ENCODE measurements at places on chromosomes 6 and 20.

DNA sequence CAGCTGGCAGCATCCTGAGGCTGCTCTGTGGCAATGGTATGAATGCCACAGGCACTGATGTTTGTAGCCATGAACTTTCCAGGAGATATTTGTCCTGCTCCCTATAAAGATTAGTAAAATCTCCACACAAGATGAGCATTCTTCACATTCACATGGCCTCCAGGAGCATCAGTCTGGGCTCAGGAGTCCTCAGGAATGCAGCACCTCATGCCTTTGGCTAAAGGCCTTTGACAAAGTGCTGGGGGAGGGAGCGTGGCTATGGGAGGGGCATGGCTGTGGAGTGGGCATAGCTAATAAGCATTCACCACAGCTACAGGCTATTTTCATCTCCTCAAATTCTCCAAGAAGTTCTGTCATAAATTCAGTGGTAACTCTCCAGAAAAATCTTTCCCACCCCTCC lies 90.5 kb upstream of the LY86 start:
- no peak for DNase-seq

DNA sequence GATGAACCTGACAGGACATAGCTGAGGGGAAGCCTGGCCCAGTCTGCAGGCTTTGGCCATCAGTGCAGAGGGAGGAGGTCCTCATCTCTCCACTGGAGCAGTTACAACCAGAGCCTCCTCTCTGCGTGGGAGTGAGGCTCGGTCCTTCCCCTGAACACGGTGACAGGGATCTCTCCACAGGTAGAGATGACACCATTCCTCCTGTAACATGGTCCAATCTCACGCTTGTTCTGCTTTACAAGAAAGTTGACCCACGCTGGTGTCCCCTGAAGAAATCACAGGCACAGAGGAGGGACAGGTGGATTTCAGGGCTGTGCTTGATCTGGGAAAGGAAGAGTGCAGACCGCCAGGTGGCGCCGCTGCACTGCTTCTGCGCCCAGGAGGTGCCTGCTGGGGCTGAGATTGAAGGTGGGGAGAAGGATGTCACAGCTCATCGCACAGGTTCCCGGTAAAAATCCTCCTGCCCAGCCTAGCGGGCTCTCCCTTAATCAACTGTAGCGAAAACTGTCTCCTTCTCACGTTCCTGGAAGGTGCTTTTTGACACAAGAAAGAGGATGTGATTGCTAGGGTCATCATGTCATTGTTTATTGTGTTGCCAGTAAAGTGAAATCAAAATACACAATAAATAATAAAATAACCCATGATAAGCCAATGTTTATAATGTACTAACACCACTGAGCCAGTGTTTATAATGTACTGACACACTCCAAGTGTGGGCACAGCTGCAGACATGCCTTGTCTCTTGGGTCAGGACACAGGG lies 20.4 kb downstream of the HLA-G start:
- DNase-seq, result peak; percentile 55

- DNase-seq, result no peak
Observed at GRCh38 chr6:53466257-53466656, 78.6 kb downstream of the GCLC start.

GRCh38 chr6:44559486-44560270 lies 172.2 kb downstream of the CDC5L start:
- no peak for DNase-seq

- DNase-seq, result no peak
Observed at GRCh38 chr20:21704408-21705385, 767 bp upstream of the PAX1 start.

DNA sequence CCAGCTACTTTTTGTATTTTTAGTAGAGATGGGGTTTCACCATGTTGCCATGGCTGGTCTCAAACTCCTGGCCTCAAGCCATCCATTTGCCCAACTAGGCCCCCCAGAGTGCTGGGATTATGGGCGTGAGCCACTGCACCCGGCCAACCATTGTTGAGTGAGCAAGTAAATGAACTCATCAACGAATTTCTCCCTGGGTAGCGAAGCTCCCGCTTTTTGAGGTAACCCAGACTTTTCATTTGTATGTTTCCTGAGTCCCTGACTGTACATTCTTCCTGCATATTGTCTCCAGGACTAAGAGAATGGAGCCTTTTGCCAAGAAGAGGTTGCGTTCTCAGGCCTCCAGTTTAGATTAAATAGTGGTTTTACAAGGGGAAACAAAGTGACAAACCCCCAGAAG lies 36.4 kb downstream of the RIPOR3 start:
- no peak for DNase-seq

DNA sequence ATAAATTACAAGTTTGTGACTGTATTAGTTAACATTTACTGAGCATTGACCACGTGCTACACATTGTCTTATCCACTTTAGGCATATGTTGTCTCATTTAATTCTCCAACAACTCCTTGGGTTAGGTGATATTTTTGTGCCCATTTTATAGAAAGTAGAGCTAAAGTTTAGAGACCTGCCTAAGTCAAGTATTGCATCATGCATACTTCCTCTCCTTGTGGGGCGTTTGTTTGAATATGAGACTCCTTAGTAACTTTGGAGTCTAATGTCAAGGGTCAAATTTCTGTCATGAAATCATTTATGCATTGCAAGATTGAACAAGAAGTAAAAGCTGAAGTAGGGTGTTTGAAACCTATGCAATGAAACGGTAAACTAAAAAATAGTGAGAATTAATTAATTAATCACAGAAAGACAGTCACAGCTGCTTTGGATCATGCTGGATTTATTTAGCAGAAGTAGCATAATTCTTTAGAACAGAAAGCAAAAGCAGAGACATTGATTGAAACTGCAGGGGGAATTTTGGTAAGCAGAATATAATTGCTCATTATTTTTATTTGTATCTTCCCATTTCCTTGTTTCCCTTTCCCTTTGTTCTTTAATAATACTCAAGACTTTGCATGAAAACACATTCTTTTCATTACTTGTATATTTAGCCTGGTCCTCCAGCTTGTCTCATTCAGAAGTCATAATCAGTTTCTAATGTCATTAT lies 1374.4 kb upstream of the GJE1 start:
- DNase-seq, result no peak

DNA sequence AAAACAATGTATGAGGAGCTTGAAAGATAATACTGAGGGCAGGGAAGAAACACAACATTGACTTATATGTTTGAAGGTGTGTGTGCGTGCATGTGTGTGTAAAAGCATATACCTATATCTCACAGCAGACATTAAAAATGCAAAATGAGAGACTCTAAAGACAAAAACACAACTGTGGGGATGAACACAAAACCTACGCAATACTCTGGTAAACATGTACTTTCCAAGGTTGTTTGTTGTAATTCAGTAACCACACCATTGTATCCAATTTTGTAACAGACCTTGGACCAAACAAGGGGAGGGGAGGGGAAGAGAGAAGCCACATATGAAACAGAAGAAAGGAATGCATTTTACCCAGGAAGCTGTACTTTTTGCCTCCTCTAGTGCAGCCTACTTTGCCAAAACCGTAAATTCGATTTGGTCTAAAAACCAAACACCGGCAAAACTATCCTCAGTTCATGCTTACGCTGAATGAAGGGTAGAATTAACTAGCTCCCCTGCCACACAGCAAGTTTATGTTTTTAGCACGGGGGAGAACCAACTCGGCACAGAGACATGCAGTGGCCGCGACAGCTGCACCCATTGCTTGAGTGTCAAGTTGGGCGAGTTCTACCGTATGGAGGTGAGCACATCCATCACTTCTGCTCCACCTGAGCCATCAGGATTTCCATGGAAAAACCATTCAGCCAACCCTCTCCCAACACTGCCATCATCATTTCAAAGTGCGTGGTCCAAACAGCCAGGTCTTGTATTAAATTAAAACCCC lies 50.0 kb downstream of the CNKSR3 start:
- no peak for DNase-seq

DNA sequence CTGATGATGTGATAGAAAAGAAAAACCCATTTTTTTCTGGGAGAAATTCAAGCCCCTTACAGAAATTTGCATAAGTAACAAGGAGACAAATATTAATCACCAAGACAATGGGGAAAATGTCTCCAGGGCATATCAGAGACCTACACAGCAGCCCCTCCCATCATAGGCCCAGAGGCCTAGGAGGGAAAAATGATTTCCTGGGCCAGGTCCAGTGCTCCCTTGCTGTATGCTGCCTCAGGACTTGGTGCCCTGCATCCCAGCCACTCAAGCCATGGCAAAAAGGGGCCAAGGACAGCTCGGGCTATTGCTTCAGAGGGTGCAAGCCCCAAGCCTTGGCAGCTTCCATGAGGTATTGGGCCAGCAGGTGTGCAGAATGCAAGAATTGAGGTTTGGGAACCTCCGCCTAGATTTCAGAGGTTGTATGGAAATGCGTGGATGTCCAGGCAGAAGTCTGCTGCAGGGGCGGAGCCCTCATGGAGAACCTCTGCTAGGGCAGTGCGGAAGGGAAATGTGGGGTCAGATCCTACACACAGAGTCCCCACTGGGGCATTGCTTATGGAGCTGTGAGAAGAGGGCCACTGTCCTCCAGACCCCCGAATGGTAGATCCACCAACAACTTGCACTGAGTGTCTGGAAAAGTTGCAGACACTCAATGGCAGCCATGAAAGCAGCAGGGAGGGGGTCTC lies 7.6 kb upstream of the DBNDD2 start:
- no peak for DNase-seq

GRCh38 chr6:142764311-142764710 lies 180.7 kb downstream of the HIVEP2 start:
- DNase-seq, result no peak

- no peak for DNase-seq
Observed at GRCh38 chr20:62893700-62894099, 32.1 kb upstream of the TCFL5 start.

- DNase-seq, result no peak
Observed at GRCh38 chr6:156599978-156600590, 177.1 kb upstream of the ARID1B start.

DNA sequence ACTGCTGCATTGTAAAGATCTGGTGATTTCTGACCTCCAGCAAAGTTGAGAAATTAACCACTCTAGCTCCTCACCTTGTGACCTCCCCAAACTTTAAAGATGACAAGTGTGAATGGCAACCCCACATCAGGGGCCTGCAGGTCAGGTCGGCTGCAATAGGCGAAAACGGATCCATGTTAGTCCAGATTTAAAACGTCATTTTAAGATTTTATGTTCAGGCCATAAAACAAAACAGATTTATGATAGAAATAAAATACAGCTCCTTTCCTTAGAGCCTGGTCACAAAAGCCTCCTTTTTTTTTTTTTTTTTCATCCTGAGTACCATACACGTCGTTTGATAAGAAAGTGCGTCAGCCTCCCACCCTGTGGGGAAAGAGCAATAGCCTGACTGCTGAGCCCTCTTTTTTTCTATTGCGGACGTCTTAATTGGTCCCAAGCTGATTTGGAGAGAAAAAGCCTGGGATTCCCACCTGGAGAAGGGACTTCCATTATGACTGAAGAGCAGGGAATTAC lies 519.2 kb upstream of the NOX3 start:
- no peak for DNase-seq

Data from HAP-1 (cell line).